ENCODE measurements at places on chromosomes 2 and 18.

DNA sequence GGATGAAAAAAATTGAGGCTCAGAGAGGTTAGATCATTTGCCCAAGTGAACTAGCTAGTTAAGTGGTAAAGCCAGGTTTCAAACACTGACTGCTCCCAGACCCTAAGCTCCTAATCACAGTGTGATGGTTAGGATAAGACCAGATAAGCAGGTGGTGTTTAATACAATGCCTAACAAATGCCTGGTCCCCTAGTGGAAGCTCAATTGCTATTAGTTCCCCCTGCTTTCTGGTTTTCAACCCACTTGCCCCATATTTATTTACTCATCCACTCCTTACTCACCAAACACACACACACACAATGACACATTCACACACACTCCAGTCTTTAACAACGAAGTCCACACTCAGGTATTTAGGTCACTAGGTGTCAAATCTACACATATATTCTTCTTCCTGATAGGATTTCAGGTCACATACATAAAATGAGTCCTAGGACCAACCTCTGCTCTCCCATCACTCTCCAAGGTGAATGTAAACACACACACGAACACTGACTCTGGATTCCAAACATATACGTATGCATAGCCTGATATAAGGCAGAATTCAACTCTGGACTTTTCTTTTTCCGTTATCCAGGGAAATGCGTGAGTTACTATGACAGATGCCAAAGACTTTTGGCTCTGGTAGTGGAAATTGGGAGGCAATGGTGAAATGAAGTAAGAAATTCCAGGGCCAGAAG lies 73.6 kb upstream of the TSPYL6 start:
- no peak for DNase-seq

- no peak for DNase-seq
These were observed 44.3 kb downstream of the AQP4 start for GRCh38 chr18:26821181-26821580.

- peak; percentile 79 for DNase-seq
These were observed 75.8 kb downstream of the SDC1 start for GRCh38 chr2:20148923-20149702.

DNA sequence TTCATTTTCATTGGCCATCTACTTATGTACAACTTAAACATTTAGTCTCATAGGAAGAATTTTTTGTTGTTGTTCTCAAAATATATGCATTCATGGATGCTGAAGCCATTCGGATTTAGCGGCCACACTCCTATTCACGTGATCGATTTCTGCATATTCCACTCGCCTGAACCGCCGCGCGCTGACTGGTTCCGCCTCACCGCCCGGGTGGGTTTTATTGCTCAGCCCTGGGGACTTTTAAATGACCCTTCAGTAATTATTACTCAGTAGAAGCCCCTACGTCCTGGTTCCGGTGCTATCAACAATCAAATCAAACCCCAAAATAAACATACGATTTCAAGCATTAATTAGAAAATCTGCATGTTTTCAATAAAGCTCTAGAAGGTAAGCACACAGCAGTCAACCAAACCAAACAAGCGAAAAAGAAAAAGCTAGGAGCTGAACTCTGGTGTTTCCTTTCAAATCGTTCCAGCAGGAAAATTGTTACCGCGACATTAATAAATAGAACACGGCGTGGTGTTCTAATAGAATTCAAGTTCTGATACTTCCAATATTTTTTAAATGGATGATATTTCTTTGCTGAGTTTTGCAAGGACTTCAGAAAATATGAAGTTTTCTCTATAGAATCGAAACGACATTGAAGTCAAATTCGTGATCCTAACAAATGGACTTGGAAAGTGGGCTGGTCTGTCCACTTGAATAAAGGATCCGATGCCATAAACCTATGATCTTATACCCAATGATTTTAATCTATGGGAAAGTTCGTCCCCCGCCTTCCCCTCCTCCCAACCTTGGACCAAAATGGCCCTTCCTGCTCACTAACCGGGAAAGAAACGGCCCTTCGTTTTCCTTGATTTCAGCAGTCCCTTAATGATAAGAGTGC lies 9.3 kb downstream of the PAX3 start:
- no peak for DNase-seq

GRCh38 chr18:3297025-3297984 lies 35.4 kb downstream of the MYL12B start:
- DNase-seq = peak; percentile 95

DNA sequence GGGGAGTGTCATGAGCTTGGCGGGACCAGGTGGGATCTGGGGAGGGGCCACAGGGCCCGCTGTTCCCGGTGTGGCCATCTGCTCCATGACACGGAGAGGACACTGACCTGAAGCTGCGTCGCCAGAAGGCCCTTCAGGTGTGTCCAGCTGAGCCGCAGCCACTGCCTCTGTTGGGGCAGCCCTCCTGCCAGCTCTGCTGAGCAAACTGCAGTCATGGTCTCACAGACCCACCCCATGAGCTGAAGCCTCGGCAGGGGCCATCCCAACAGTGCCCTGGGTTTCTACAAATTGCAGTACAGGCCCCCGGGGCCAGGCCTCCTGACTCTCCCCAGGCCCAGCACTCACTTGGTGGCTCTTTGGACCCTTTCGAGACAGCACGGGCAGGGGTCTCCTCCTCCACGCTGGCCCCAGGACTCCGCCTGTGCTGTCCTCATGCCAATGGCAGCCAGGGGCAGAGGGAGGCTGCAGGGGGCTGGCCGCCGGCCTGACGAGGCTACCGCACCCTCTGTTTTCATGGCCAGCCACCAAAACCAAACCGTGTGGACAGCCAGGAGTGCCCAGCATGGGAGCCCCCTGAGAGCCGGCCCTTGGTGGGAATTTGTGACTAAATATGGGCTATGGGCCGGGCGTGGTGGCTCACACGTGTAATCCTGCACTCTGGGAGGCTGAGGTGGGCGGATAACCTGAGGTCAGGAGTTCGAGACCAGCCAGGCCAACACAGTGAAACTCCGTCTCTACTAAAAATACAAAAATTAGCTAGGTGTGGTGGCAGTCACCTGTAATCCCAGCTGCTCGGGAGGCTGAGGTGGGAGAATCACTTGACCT lies 175.2 kb upstream of the SALL3 start:
- DNase-seq = no peak

DNA sequence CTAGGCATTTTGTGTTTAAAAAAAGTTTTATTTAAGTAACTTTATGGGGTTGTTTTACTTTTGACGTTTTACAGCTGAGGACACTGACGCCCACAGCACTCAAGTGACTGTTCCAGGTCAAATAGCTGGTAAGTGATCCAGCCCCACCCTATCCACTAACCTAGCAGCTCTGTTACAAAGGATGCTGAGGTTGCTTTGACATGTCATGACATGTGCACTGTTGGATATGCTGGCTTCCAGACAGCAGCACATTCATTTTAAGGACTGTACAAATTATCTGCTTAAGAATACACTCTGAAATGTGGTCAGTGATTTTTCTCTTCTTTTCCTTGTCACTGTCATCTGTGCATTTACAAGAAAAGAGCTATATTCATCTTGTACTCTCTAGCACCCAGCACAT lies 417.5 kb downstream of the ZEB2 start:
- no peak for DNase-seq

DNA sequence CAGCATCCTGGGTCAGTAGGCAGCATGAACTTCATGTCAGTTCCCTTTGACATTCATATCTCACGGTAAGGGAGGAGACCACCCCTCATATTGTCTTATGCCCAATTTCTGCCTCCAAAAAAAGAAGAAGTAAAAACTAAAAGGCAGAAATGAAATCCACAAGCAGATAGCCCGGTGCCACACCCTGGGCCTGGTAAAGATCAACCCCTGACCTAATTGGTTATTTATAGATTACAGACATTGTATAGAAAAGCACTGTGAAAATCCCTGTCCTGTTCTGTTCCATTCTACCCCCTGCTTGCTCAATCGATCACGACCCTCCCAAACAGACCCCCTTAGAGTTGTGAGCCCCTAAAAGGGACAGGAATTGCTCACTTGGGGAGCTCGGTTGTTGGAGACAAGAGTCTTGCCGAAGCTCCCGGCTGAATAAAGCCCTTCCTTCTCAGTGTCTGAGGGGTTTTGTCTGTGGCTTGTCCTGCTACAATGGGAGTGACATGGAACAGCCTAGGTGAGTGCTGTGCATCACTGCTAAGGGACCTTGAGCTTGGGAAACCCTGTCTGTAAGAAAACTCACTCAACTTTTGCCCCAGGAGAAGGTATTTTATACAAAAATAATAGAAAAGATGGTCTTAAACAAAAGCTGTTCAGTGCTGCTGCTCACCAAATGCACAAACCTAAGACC lies 11.1 kb downstream of the NDUFV2 start:
- no peak for DNase-seq

DNA sequence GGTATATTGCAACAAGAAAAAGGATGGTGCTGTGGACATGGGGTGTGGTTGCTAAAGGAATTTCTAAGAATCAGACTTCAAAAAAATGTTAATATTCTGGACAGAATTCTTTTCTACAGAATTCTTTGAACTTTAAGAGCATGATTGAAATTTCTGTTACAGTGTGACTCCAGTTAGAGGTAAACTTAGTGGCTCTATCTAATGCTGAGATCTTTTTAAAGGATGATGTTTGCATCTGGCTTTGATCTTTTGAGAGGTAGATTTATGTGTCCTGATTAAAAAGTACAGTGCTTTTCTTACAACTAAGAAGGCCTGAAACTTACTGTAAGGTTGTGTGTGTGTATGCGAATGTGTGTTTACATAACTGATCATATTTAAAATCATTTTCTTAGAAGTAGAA lies 25.4 kb downstream of the NCK2 start:
- DNase-seq = no peak

GRCh38 chr2:207825045-207825954 lies 55.6 kb upstream of the FZD5 start:
- no peak for DNase-seq

- peak; percentile 70 for DNase-seq
These were observed 59.4 kb downstream of the KCNG2 start for GRCh38 chr18:79857082-79857671.

DNA sequence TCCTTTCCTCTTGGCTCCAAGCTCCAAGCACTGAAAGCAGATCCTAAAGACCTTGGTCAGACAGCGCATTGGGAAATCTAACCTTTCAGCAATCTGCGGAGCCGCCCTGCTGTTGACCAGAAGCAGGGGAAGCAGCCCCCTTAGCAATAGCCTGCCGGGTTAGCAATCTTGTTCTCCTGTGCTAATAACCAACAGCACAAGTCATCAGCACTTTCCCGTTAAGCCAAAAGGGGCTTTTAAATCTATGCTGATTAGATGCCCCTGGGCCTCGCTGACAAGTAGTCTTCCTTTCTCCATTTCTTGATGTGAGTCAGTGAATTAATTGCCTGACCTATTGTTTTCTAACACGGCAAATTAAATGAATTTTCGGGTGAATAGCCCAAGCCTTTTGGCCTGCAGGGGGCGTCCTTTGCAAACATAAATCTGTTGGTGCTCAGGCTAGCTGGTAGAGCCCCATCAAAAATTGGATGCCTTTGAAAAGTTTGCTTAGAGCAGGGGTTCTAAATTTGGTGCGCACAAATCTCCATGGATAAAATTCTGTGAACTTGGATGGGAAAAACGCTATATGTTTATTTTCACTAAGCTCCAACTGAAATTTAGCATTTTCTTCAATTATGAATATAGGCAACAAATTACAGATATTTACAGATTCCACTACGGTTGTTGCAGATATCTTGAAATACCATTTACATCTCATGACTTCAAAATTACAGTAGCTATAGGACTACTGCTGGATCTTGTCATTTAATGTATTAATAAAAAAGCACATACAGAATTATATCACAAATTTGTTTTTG lies 24.6 kb downstream of the MAIP1 start:
- DNase-seq = peak; percentile 86

DNA sequence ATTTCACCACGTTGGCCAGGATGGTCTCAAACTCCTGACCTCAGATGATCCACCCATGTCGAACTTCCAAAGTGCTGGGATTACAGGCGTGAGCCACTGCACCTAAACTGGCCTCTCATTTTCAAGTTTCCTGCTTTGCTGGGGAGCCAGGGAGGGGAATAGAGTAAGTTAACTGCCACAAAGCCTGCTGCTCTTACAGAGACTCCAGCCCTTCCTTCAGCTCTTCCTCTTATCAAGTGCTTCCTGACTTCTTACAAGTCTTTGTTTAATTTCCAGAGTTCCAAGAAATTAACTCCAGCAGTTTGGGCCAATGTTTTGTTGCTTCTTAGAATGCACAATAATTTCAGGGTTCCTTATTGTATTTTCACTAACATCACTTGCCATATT lies 24.3 kb upstream of the UBE2F start:
- no peak for DNase-seq

DNA sequence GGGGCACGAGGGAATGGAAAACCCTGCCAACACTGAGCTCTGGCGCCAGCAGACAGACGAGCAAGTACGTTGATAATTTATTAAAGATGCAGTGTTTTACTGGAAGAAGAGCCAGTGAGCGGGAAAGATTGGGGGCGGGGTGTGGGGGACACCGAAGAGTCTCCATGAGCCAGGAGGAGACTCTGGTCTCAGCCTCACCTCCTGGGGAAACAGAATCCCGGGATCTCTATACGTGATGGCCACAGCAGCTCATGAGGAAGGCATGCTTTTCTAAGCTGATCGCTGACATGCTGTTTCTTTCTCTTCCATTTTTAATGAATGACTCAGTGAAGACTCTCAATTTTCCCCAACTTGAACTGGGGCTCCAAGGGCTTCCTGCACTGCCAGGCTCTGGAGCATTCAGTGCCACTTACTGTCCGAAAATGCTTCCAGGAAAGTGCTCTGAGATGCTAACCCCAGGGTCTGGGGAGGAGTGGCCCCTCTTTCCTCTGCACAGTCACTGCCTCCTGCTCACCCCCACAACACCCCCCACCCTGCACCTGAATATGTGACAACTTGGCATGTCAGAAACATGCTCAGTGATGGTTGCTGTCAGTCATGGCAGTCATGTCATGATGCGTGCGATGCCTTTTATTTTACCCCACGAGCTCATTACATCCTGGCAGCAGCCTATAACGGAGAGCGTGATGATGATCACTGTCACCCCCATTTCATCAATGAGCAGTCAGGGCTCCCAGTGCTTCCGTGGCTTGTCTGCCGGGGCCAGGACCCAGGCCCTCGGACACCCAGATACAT lies 164.2 kb upstream of the CAPN13 start:
- peak; percentile 14 for DNase-seq

DNA sequence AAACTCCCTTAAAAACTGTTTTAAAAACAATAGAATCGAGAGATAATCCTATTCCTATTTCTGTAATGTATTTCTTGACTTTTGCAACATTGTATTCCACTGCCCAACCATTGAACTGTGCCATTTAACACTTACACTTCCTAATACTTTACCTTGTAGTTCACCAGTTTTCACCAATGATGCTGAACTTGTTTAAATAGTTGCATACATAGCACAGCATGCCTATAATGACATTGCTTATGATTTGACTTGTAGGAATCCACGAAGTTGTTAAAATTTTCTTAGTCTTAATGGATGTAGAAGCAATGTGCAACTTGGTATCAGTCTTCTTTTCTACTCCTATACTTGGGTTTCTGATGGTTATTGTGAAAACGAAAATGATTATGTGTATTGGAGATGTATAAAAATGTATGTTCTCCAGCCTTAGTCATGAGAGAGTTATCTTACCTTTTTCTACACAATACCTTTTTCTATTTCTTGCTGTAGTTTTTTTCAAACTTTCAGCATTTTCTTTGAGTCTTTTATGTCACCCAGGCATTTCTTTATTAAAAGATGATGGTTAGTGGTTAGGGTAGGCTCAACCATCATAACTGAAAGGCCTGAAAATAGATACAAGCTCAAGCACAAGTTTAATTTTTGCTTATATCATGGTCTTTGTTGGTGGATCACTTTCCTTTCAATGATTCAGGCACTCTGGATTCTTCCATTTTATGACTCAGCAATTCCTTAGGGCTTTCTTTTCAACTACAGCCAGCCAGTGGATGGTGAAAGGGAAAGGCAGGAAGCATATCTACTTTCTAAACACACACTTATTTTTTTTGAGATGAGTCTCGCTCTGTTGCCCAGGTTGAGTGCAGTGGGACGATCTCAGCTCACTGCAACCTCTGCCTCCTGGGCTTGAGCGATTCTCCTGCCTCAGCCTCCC lies 9.4 kb downstream of the GPD2 start:
- DNase-seq = peak; percentile 92
